ENCODE measurements at places on chromosomes 11 and 22.

DNA sequence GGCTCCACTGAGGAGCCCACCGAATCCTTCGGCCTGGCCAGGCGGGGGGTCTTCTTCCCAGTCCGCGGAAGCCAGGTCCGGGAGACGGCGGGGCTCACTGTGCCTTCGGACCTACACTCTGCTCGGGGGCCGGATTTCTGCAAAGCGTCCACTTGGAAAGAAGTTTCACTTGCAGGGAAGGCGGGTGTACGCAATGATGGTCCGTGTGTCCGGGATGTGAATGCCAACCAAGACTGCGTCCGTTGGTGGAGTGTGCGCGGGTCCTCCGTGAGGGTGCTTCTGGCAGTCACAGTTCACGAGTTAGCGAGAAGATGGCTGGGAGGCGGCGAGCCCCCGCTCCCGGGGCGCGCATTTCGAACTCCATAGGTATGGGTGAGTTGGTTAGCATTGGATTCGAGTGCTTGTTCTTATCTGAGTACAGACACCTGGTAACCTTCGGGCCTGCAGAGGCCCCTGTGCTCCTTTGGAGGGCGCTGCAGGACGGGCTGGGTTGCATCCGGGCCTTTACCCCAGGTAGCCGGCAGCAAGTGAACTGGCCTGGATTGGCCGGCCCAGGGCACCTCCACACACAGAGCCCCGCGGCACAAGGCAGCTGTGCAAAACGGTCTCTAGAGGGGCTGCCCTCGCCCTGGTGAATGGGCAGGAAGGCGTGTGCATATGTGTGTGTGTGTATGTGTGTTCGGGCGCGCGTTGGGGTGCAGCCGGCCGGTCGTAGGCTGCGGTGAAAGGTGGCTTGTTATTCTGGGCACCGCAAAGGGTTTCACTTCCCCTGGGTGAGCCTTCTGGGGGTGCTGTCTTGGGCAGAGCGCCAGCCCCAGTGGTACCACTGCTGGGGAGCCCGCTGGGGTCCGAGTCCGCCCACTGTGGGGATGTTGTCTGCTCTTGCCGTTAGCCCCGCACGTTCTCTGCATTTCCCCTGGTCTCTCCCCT, 13.3 kb upstream of the CYP2R1 start:
- peak; percentile 32 for DNase-seq

DNA sequence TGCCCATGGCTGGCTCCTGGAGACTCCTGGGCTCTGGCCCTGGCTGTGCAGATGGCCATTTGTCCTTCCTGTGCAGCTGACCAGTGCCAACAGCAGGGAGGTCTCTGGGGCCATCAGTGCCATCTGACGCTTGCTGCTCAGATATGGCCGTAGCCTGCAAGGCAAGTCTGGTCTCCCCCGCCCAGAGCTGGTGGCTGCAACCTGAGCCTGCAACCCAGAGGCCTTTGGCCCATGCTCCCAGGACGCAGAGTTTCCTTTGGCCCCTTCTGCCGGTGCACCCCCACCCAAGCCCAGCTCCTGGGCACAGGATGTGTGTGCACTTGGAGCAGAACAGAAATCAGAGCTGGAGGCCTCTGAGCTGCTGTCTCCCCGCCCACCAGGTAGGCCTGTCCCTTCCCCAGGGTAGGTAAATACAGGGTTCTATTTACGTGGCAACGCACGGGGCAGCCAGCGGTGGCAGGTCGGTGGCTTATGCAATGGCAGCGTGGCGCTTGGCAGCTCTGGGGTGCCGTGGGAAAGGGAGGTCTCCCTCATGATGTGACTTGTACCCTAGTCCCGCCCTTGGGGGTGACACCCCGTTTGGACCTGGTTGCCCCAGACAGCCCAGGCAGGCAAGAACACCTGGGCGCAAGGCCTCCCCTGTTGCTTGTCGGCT, 21.0 kb upstream of the MYEOV start:
- no peak for DNase-seq

GRCh38 chr11:63818609-63819008, 5.4 kb downstream of the SPINDOC start:
- no peak for DNase-seq

DNA sequence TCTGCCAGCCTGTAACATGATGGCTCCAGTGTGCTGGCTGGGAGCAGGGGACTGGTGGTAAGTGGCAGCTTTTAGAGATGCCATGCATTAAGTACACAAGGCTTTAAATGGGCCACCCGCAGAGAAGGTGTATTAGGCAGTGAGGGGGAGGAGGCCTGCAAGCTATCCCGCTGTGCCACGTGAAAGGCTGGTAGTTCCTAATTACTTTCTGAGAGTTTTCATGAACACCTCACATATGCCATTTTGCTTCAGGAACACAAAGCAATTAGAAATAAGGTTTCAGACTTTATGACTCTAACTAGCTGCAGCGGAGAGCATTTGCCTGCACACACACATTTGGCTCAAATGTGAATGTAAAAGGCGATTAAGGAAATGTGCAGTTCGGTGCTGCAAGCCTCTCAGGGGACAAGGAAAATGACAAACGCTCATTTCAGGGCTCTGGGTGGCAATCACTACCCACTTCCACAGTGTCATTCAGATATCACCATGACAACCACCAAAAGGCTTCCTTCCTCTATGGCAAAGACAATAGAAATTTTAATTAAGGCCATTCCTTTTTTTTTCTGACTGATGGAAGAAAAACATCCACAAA, 116.6 kb downstream of the PLEKHA7 start:
- DNase-seq = no peak

- DNase-seq = no peak
Measured at GRCh38 chr11:111302298-111302697, 4.0 kb downstream of the POU2AF3 start.

GRCh38 chr11:129115652-129116586, 76.2 kb downstream of the ARHGAP32 start:
- DNase-seq = no peak

GRCh38 chr11:19715373-19715772, 2.7 kb downstream of the NAV2 start:
- no peak for DNase-seq

GRCh38 chr22:25137577-25138525, 61.8 kb upstream of the CRYBB3 start:
- no peak for DNase-seq

- DNase-seq = no peak
Measured at GRCh38 chr22:45997777-45998637, 21.0 kb upstream of the WNT7B start.

- no peak for DNase-seq
Measured at GRCh38 chr11:15045891-15046290, 27.5 kb upstream of the CALCB start.

GRCh38 chr11:63940786-63941185, 2.0 kb downstream of the NAA40 start:
- DNase-seq = no peak

GRCh38 chr22:37904572-37905533, 1.2 kb upstream of the MICALL1 start:
- DNase-seq = no peak

DNA sequence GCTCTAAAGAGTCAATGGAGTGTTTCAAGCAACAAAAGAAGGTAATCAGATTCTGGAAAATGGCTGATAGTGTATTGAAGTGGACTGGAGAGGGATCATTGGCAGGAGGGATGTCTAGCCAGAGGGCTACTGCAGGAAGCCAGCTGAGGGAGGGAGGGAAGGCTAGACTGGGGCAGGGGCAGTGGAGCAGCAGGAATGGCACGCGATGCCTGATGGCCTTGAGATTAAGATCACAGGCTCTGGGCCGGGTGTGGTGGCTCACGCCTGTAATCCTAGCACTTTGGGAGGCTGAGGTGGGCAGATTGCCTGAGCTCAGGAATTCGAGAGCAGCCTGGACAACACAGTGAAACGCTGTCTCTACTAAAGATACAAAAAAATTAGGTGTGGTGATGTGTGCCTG, 47.5 kb upstream of the PRDM11 start:
- DNase-seq = no peak

DNA sequence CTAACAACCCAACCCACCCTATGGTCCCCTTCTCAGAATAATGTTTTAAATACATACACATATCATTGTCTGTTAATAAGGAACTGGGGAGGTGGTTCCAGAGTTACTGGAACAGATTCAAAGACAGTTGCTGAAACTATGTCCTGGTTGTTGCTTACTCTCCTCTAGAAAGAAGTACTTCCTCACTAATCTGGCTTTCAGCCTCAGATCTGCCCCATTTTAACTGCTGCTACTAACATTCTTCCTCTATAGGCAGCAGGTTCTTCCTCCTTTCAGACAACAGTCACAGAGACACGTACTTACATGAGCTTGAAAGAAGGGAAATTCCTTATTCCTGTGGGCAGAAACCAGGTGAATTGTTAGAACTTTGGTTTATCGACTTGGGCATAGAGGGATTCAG, 8.1 kb upstream of the NEU3 start:
- no peak for DNase-seq
